ENCODE measurements at places on chromosomes 2 and 18. TPM values are rescaled to one million over a fixed set of nuclear protein-coding genes. Genes with fewer than 3 reads are reported as not detected.

The TRMT61B gene
- total RNA-seq, result 14.7 TPM

- no peak overlapping the region for H3K4me3 ChIP-seq
- no peaks in the 10 kb centered on the region for H3K27me3 ChIP-seq
- no peaks in the 10 kb centered on the region for H3K4me1 ChIP-seq
- DNase-seq, result no peak
- H3K27ac ChIP-seq, result no peak overlapping the region
- H3K36me3 ChIP-seq, result no peaks in the 10 kb centered on the region
These were observed 219.8 kb downstream of the TFCP2L1 start for GRCh38 chr2:121065239-121065638.

GRCh38 chr18:25399554-25399953, 47.6 kb upstream of the ZNF521 start:
- no peaks in the 10 kb centered on the region for H3K36me3 ChIP-seq
- H3K4me1 ChIP-seq, result no peaks in the 10 kb centered on the region
- no peaks in the 10 kb centered on the region for H3K27me3 ChIP-seq
- no peak overlapping the region for H3K27ac ChIP-seq
- no peak overlapping the region for H3K4me3 ChIP-seq

- no peaks in the 10 kb centered on the region for H3K4me1 ChIP-seq
- H3K27me3 ChIP-seq, result no peaks in the 10 kb centered on the region
- H3K36me3 ChIP-seq, result no peaks in the 10 kb centered on the region
- H3K27ac ChIP-seq, result no peak overlapping the region
- no peak overlapping the region for H3K4me3 ChIP-seq
These were observed 243.6 kb downstream of the NEDD4L start for GRCh38 chr18:58287353-58288274.

- H3K4me1 ChIP-seq, result no peaks in the 10 kb centered on the region
- H3K27ac ChIP-seq, result peak within 1 kb of the TSS; percentile 78
- peak; percentile 93 for DNase-seq
- no peaks in the 10 kb centered on the region for H3K36me3 ChIP-seq
- no peaks in the 10 kb centered on the region for H3K27me3 ChIP-seq
These were observed at the start of gene MSH6 for GRCh38 chr2:47782671-47783485. Gene MSH6 (plus strand): TSS chr2:47783145. CDS start chr2:47783234, 89 bp downstream.

GRCh38 chr2:61177727-61178549, 15.9 kb downstream of the C2orf74 start:
- no peaks in the 10 kb centered on the region for H3K27me3 ChIP-seq
- no peaks in the 10 kb centered on the region for H3K36me3 ChIP-seq
- peaks cover 5% of the 10 kb centered on the region for H3K4me1 ChIP-seq
- H3K27ac ChIP-seq, result peak overlapping the region; percentile 94
- no peak for DNase-seq
- H3K4me3 ChIP-seq, result peak overlapping the region; percentile 50

The HOXD4 gene
- total RNA-seq, result 7.7 TPM

The SF3B1 gene
- total RNA-seq, result 337 TPM

The C2orf81 gene
- 1.4 TPM for total RNA-seq

GRCh38 chr2:127197475-127198385, 22.4 kb downstream of the CYP27C1 start:
- no peaks in the 10 kb centered on the region for H3K27me3 ChIP-seq
- H3K4me3 ChIP-seq, result no peak overlapping the region
- H3K27ac ChIP-seq, result no peak overlapping the region
- no peak for DNase-seq

The ACADL gene
- 50.3 TPM for total RNA-seq
